ENCODE measurements at places on chromosomes 11 and 22.
A peak's percentile ranks its signal among the peaks of the same experiment; 100 is the strongest.

- DNase-seq, result peak; percentile 4
Observed at GRCh38 chr11:14357881-14358728, 878 bp downstream of the RRAS2 start.

- no peak for DNase-seq
Observed at GRCh38 chr22:50153056-50153755, 17.3 kb upstream of the PANX2 start.

GRCh38 chr11:35390737-35391682 is 28.3 kb downstream of the SLC1A2 start:
- no peak for DNase-seq

GRCh38 chr11:100910808-100911207 is 218.8 kb downstream of the PGR start:
- no peak for DNase-seq

DNA sequence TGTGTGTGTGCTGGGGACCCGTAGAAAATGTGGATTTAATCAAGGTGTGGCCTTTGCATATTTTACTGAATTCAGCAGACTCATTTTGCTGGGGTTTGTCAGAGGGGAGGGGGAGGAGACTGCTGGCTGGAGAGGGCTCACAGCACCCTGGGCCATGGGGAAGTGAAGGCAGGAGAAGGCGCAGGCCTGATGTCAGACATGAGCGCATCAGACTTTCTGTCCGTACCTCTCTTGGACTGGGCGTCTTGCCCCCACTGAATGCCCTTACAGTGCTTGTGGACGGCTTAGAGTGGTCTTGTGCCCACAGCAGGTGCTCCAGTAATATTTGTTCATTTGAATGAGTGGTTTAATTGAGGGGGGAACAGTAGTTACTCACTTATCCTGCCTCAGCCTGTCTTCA is 75.2 kb downstream of the TEAD1 start:
- DNase-seq, result no peak

DNA sequence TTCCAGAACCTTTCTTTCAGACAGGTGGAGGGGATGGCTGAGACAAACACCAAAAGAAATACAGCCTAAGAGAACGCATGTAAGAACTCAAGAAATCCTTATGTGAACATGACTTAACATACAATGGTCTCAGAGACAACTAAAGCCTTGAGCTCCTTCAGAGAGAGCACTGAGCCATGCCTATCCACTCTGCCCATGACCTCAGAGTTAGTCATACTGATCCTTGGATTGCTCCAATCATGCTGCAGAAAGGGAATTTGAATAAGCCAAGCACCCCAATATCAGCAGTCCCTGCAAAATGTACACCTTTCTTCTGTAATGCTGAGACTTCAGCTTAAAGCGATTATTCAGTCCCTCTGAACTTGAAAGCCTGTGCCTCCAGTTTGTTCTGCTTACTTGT is 43.2 kb upstream of the CHKA start:
- no peak for DNase-seq

GRCh38 chr22:44616882-44617655 is 84.9 kb upstream of the PRR5 start:
- no peak for DNase-seq

- no peak for DNase-seq
Observed at GRCh38 chr22:38733724-38734381, 21.9 kb downstream of the SUN2 start.

- no peak for DNase-seq
Observed at GRCh38 chr11:4085575-4085974, 9.0 kb upstream of the RRM1 start.

DNA sequence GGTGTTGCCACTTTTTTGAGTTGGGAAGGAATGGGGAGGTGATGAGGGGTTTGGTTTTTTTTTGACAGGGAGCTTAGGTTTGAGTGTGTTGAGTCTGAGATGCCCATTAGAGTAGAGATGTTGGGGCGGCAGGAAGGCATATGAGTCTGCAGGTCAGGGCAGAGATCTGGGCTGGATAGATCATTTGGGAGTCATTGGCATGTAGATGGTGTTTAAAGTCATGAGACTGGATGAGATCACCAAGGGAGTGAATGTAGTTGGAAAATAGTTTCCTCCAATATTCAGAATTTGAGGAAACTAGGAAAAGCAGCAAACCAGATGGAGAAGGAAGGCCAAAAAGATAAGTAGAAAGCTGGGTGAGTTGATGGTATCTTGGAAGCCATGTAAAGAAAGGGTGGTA is 2.1 kb upstream of the ANAPC15 start:
- DNase-seq, result no peak

GRCh38 chr11:22466351-22466750 is 128.2 kb downstream of the SLC17A6 start:
- DNase-seq, result no peak

GRCh38 chr11:48669146-48669545 is 180.6 kb downstream of the OR4A47 start:
- DNase-seq, result no peak

Measured in NCI-H2227 treated with DMSO at 0.1 percent for 48 hours (cell line).